ENCODE measurements at places on chromosomes 2 and 18.

GRCh38 chr2:206408323-206409320, 34.7 kb upstream of the ADAM23 start:
- DNase-seq: no peak

DNA sequence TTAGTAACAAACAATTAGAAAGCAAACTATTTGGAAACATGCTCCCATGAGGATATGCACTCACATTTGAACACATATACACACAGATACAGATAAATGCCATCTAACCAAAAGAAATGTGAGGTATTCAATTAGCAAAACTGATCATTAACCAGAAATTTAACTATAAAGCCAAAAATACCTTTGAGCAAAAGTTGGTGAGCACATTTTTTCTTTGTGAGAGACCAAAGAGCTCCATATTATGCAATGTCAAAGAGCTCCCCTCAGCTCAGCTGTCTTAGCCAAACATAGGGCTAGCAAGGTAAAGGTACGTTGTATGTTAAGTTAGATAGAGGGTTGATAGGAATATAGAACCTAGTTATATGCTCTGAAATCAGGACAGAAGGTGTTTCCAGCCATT, 43.8 kb downstream of the CYBRD1 start:
- DNase-seq: no peak

DNA sequence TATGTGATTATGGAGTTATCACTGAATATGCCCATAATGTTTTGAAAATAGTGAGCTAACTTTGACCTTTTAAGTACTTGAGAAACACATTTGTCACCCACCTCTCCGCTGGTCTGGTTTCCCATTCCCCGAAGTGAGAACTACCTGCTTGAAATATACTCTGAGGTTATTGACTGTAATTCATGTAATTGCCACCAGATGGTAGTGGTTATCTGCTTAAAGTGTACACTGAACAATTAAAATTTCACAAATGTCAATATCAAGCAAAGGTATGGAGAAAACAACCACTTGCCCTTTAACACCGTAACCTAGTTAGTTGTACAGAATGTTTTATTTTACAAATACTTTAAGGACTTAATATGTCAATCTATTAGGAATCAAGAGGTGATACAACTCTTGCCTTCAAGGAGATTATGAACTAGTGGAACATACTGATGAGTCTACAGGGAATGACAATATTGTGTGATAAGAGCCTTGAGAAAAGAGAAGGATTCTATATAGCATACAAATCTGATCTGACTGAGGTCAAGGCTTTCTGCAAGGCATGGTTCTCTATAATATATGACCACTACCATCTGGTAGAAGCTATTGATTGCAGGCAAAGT, 316.8 kb upstream of the KCNH7 start:
- peak; percentile 58 for DNase-seq

GRCh38 chr18:79782566-79783308, 15.0 kb upstream of the KCNG2 start:
- no peak for DNase-seq

GRCh38 chr2:151976945-151977353, 121.9 kb downstream of the CACNB4 start:
- DNase-seq: no peak

DNA sequence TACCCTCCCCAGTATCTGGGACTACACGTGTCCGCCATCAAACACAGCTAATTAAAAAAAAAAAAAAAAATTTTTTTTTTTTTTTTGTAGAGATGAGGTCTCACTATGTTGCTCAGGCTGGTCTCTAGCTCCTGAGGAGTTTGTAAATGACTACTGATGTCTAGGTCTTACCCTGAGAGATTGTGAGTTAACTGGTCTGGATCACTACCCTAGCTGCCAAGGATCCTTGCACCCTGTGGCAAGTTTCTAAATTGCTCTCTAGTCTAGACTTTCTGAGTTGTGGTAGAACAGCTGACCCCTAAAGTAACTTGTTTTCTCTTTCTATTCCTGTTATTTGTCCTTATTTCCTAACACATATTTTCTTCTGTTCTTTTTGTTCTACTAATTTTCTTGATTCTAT, 44.5 kb downstream of the ABHD3 start:
- DNase-seq: no peak

- no peak for DNase-seq
Observed at GRCh38 chr2:191230174-191230573, 15.0 kb upstream of the MYO1B start.

GRCh38 chr2:9236045-9236344, 29.4 kb downstream of the ASAP2 start:
- no peak for DNase-seq

- DNase-seq: no peak
Observed at GRCh38 chr2:138534791-138535190, 33.2 kb downstream of the SPOPL start.

DNA sequence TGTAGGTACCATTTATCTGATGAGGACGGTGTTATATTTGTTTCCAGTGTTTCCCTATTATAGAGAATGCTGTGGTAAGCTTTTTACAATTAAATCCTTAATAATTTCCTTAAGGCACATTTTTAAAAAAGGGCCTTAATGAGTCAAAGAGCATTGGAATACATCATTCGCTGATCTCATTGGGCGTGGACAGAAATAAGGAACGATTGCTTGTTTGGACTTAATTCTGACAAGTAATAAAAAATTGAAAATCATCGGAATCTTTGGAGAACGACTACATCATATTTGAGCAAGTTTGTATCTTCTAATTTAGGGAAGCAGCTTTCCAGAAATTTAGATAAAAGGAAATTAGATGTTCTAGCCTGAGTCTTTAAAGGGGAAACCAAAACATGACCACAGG, 11.3 kb downstream of the AGPS start:
- DNase-seq: no peak

DNA sequence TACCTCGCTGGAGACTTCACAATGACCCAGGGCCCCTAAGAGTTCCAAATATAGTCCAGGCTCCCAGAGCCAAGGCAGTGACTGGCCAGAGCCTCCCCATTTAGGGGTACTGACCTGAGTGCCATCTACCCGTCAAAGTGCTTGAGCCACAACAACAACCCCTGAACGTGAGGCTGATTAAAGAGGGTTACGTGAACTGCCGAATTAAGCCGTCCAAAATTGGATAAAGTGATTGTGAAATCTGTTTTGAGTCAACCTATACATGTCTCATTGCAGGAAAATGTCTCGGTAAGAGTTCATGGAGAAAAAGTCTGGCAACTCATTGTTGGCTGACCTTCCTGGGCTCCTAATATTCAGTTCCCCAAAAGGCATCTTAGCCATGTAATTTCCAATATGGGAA, 116.3 kb downstream of the TTC32 start:
- peak; percentile 17 for DNase-seq

- no peak for DNase-seq
Observed at GRCh38 chr2:47890711-47891368, 15.5 kb downstream of the FBXO11 start.

GRCh38 chr2:240946046-240946445, 39.9 kb downstream of the CROCC2 start:
- no peak for DNase-seq

DNA sequence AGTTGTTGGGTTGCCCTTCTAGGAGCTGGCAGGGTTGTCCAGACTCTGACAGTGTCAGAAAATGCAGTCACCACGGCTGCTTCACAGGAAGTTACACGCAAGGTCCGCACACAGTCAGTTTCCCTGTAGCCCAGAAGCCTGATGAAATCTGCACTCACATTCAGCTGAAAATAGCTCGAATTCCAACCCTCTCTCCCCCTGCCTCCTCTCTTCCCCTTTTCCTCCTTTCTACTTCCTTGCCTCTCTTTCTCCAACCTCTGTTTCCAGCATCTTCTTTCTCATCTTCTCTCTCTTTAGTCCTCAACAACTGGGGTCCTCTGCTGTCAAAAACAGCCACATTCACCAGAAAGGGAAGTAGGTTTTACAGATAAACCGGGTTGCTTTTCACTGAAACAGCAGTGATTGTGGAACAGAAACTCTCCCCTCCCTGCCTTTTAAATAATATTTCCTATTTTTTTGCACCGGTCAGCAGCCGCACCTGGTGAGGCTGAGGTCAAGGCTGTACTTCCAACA, 69.3 kb downstream of the BCL11A start:
- no peak for DNase-seq

- DNase-seq: no peak
Observed at GRCh38 chr2:139742216-139743172, 962.3 kb upstream of the NXPH2 start.

DNA sequence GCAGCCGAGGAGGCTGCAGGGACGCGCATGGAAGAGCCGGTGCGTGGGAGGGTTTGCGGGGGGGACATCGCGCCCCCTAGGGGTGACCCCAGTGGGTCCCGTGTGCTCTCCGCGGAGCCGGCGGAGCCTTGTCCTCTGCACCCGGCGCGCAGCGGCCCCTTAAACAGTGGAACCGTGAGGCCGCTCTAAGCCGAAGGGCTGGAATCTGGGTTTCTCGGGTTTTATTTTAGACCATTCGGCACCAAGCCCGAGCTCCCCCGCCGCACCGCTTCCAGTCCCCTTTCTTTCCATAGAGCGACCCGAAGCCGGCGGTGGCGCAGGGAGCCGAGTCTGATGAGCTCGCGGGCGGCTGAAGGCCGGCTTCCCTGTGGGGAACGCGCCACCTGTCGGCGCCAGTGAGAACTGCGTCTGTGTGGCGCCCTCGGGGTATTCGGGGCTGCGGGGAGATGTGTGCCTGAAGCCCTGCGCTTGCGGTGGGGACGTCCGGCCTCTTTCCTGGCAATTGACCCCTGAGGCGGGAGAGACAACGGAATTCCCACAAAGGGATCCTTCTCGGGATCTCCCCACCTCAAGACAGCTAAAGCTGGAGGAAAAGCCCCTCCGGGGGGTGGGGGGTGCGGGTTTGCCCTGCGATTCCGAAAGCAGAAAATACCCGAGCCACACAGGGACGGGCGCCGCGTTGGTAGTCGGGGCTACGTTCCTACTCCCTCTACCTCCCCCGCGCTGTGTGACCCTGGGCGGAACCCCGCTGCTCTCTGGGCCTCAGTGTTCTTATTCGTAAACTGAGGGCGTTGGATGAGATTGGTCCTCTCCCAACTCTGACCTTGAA, 8.2 kb upstream of the EN1 start:
- DNase-seq: peak; percentile 68

GRCh38 chr2:147646818-147647468, 197.9 kb upstream of the ACVR2A start:
- no peak for DNase-seq

DNA sequence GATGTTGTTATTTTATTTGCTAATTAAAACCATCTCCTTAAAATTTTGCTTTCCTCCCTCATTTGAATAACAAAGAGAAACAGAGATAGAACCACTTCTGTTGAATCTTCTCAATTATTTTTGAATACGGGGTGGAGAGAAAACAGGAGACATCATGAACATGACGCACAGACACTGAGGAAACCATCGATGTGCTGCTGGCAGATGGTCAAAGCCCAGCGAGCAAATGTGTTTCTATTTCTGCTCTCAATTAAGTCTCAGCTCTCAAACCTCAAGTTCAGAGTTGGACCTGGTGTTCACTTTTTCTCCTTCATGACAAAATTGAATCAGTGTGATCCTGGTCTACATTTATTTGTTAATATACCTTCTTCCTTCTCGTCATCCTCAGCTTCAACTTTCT, 36.1 kb upstream of the TWIST2 start:
- no peak for DNase-seq

- no peak for DNase-seq
Observed at GRCh38 chr2:152084076-152084475, 14.8 kb downstream of the CACNB4 start.

DNA sequence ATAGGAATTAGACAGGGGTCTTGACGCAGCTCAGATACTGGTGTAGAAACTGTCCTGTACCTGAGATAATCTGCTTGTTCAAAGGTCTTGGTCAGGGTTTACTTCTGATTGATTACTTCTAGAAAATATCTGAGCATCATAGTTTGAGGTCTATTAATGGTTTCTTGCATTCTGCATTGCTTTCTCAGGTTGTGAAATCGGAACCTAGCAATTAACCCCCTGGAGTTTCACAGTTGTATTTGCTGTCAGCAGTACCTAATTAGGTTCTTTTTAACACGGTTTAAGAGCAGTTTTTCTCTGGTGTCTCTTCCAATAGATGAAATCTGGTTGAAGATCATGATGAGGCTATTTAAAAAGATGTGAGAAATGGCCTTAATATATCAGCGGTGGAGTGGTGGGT, 428.6 kb upstream of the SYT4 start:
- DNase-seq: no peak

DNA sequence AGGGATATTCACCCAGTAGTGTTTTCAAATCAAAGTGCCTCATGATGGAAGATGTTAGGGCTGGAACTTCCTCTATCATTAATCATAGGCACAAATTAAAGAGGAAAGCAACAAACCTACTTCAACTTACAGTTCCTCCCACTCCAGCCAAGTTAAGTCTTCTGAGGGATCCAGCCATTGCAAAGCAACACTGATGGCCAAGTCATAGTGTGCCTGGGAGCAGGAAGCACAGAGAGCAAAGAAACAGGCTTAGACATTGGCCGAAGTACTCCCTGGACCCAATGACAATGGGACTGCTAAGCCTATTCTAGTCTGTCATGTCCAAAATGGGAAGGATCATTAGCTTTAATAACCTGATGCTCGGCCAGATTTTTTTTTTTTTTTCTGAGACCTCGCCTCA, 7.0 kb downstream of the C2orf80 start:
- no peak for DNase-seq

GRCh38 chr2:53818854-53819435, 32.1 kb downstream of the ERLEC1 start:
- no peak for DNase-seq

DNA sequence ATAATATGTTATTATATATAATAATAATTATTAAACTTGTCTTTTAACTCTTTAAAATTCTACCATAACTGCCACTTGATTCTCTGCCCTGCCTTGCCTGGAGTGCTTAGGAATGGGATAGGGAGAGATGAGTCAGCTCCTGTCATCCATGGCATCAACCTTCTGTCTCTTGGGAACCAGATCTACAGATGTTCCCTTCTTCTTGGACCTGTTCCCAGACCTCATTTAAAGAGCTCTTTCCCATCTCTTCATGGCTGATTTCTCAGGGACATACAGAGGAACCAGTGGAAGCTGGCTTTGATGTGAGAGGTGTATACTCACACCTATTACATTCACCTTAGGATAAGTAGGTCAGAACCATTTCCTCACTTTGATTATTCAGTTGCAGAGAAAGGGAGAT, 155.3 kb upstream of the MYO3B start:
- DNase-seq: no peak

DNA sequence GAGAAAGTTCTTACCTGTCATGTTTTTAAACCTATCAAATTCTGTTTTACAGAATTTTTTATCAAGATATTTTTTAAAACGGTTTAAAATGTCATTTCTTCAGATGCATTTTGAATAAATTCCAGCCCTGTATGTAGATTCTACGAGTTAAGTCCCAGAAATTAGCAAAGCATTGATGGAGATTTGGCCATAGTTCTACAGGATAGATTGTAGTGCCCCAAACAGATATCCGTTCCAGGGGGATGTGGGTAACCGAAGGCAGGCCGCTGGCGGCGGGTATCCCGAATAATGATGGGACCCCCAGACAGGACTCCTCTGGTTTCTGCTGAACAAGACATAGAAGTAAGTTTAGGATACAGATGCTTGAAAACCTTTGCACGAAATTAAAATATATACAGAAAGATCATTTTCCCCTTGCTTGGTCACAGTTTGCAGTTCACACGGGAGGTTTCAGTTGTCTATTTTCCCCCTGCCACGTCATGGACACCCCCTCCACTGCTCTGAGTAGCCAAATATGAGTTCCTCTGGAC, 755 bp downstream of the NOL4 start:
- DNase-seq: no peak

GRCh38 chr18:78416853-78417252, 562.8 kb upstream of the SALL3 start:
- no peak for DNase-seq

- no peak for DNase-seq
Observed at GRCh38 chr18:29076645-29077044, 899.7 kb upstream of the CDH2 start.

- DNase-seq: no peak
Observed at GRCh38 chr2:141791521-141791920, 339.3 kb downstream of the LRP1B start.
